ENCODE measurements at places on chromosomes 16 and 17.
A peak's percentile ranks its signal among the peaks of the same experiment; 100 is the strongest.

DNA sequence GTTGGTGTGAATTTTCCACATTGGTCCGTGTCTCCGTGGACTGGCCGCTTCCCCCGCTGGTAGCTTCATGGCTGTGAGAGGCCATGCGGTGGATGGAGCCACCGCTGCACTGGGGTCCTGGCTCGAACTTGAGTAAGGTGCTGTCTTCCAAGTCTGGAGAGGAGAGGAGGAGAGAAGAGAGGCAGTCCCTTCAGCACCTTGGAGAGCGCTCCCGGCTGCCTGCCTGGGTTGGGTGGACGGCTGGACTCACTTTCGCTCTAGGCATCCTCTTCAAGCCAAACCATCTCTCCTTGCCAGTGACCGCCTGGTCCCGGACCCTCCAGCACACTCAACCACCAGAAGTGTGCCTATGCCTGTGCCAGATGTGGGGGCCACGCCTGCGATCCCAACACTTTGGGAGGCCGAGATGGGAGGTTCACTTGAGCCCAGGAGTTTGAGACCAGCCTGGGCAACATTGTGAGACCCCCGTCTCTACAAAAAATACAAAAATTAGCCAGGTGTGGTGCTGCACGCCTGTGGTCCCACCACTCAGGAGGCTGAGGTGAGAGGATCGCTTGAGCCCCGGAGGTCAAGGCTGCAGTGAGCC is 6.2 kb downstream of the JPH3 start:
- DNase-seq = peak; percentile 35

DNA sequence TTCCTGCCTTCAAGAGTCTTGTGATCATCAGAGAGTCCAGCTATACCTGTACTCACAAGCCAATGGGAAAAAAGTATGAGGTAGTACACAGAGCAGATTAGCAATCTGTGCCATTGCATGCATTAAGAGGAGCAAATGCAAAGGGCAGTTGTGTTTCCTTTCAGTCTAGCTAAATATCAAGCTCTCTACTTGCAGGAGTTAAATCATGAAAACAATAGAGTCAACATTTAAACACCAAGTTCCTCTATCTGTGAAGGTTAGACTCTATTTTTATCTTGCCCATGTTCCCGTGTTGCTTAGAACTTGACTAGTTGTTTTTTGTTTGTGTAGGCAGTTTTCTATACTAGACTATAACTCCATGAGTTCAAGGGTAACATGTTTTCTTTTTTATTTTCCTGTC is 4.7 kb upstream of the FAM20A start:
- no peak for DNase-seq

- DNase-seq = no peak
Measured at GRCh38 chr17:76935331-76935730, 67.1 kb downstream of the MGAT5B start.

- no peak for DNase-seq
Measured at GRCh38 chr17:72518753-72519597, 398.2 kb downstream of the SOX9 start.

DNA sequence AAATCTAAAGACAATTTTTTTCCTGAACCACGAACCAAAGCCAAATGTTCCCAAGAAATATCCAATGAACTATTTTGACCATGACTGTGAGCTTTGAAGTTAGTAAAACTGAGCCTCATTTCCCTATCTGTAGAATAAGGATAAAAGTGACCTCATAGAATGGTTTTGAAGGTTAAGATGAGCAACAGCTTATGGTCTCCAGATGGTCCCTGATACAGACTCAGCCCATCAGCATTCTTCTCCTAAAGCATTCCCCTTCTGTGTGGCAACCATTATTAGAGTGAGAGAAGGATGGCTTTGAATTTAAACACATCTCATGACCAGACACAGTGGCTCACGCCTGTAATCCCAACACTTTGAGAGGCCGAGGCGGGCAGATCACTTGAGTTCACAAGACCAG is 70.1 kb downstream of the COPRS start:
- DNase-seq = no peak

GRCh38 chr16:77551357-77551756 is 116.5 kb upstream of the ADAMTS18 start:
- DNase-seq = no peak

DNA sequence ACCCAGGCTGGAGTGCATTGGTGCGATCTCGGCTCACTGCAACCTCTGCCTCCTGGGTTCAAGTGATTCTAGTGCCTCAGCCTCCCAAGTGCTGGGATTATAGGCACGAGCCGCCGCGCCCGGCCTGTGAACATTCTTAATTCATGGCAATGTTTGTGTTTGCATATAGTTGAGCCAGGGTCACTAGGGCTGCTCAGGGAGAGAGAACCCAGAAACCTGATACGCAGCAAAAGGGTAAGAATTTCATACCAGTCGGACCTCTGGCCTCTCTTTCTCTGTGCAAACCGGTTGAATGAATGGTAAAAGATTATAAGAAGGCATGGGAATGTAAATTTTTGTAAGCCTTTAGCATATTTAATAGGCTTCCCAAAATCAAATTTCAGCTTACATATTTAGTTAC is 6.9 kb upstream of the TMEM98 start:
- DNase-seq = no peak

DNA sequence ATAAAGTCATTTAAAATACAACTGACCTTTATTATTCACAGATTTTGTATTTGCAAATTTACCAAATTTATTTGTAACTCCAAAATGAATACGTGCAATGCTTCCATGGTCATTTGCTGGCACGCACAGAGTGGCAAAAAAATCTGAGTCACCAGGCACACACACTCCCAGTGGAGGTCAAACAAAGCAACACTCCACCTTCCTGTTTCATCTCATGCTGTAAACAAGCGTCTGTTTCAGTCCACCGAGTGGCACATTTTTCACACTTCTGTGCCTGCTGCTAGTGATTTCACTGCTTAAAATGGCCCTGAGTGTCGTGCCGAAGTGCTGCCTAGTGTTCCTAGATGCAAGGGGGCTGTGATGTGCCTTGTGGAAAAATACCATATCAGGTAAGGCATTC is 17.8 kb upstream of the ITGAE start:
- DNase-seq = no peak

- no peak for DNase-seq
Measured at GRCh38 chr17:38415250-38416194, 12.7 kb upstream of the ARHGAP23 start.

DNA sequence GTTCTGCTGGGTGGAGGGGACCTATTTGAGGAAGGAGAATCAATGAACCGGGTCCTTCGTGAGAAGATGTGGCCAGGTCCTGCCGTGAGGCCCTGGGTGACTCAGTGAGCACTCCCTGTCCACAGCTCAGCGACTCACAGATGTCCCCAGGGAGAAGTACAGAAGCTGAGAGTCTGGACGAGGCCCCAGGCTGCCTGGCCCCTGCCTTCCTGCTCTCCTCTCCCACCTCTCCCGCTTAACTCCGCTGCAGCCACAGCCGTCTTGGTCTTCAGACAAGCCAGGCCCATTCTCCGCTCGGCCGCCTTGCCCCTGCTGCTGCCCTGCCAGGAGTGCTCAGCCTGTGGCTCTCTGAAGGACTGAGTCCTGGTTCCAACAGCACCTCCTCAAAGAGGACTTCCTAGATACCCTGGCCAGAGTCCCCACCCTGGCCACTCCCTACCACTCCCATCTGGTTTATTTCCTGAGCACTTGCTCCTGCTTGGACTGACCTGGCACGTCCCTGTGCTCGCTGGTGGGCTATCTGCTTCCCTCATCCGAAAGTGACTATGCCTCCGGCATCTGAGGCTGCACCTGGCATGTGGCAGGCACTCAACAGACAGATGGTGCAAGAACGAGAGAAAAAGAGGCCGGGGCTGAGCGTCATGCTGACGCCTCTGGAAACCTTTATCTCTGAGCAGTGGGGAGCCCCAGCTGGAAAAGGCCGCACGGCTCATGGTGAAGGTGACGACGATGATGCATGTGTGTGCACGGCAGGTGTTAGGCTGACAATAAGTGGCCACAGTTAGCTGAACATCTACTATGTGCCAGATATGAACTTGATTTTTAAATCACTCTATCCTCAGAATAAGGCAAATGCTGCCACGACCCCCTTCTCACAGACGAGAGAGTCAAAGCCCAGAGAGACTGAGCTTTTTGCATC is 9.2 kb upstream of the TNFRSF13B start:
- no peak for DNase-seq

DNA sequence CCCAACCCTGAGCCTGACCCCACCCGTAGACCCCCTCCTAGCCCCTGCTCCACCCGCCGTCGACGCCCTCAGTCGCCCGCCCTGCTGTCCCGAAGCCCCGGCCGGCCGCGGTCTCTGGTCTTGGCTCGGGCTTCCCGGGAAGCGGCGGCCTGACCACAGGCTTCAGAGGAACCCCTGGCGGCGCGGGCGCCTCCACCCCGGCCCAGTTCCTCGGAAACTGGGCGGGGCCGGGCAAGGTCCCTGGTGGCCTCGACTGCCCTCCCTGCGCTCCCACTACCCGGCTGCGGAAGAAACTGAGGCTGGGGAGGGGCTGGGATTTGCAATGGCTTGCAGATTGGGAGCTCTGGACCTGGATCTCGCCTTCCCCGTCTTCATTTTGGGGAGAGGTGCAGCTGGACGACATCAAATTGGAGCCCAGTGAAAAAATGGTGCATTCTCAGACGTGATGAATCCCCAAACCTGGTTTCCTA is 692 bp upstream of the SOCS1 start:
- DNase-seq = no peak
